Uterus (tissue), 4 donors: ENCODE measurements at places on chromosomes 2 and 18. TPM values are rescaled to one million over a fixed set of nuclear protein-coding genes. Genes with fewer than 3 reads are reported as not detected.

DNA sequence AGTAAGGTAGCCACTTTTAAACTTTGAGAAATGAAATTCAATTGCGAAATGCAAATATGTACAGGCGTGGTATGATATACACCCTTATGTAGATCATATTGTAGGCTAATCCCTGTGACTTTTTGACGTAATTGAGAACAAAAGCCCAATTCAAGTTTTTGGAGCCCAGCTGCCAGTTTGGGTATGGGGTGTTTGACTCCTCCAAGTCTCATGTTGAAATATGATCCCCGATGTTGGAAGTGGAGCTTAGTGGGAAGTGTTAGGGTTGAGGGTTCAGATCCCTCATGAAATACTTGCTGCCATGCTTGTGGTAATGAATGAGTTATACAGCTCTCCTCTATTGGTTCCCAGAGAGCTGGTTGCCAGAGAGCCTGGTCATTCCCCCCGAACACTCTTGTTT lies 1666.8 kb downstream of the SUCLG1 start:
- DNase-seq = no peak

GRCh38 chr2:25887624-25888242 lies 9.4 kb upstream of the ASXL2 start:
- DNase-seq = no peak

DNA sequence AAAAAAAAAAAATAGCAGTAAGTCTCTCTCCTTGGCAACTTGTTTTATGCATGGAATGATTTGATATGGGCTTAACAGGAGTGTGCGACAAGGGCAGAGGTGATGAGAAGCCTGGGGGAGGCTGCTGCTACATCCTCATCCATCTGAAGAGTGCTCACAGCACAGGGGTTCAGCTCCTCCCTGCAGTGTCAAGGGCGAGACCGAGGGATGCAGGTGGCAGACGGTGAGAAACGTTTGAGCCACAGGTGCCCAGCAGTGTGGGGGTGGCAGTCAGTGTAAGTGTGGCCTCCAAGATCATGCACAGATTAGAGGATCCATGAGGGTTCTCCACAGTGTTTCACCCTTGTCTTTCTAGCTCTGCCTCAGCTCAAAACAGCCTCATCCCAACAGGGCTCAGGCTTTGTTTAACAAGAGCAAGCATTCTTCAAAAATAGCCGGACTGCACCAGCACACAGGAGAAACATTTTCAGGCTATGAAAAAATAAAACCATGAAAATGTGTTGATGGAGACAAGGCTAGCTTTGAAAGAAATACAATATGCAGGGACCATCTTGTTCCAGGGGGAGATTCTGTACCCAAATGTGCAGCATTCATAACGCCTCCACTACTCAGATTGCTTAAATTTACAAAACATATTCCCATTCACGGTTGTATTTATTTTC lies 324.5 kb upstream of the MYT1L start:
- no peak for DNase-seq

ZNF521 gene
- 116 TPM for total RNA-seq

GRCh38 chr2:223532712-223533111 lies 69.4 kb downstream of the SCG2 start:
- no peak for DNase-seq

- DNase-seq = no peak
Measured at GRCh38 chr2:181784556-181784955, 104.2 kb upstream of the NEUROD1 start.

DNA sequence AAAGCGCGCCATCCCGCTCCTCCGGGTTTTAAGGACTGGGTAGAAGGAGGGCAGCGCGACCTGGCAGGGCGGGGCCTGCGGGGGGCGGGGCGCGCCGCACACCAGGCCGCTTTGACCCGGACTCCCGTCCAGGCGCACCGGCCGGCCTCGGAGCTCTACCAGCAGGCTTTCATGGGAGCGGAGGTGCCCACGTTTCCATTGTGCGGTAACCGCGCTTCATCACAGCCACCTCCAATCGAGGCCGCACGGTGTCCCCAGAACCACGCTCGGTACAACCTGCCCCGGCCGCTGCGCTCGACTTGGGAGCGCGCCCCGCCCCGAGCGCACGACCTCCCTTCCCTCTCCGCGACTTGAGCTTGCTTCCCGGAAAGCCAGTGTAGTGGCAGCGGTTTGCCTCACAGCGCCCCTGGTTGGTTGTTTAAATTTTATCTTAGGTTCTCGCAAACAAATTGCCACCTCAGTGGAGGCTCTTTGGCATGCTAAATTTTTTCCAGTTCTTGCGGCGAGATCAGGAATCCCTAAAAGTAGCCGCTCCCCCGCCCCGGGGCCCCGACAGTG lies 280 bp upstream of the CYP1B1 start:
- peak; percentile 86 for DNase-seq

DNA sequence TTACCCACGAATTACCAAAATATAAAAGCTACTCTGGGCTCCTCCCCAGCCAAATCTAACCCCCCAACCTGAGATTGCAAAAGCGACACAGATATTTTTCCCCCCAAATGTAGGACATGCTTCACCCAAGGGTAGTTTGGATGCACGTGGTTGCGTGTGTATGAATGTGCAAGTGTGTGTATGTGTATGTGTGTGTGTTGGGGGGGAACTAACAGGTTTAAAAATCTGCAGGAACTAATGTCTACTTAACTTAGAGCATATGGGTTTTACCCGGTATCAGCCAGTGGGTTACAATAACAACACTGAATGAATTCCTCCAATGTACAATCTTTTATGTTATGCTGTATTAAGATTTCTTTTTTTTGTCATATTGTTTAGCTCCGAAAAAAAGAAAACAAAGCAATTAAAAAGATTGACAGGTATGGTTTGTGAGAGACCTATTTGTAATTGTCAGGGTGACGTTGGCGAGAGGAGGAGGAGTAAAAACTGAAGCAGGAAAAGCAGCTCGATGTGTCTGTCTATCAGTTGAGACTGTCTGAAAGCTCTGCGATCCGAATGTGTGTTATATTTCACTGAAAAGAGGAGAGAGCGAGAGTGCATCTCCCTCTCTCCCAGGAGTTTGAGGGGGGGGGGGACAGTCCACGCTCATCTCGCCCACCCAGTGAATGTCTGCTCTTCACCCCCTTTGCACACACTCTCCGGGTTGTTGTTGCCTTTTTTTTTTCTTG lies at the start of gene TSHZ1:
Gene TSHZ1, plus strand, starts transcription at position 524 of the 728 bp plus-strand sequence. CDS start 1,080 bp downstream, outside the sequence.
- peak; percentile 81 for DNase-seq

SAG gene
- not detected for total RNA-seq

LIPT1 gene
- total RNA-seq = 10.4 TPM

- DNase-seq = no peak
Measured at GRCh38 chr2:207481924-207482323, 47.8 kb upstream of the CREB1 start.

DNA sequence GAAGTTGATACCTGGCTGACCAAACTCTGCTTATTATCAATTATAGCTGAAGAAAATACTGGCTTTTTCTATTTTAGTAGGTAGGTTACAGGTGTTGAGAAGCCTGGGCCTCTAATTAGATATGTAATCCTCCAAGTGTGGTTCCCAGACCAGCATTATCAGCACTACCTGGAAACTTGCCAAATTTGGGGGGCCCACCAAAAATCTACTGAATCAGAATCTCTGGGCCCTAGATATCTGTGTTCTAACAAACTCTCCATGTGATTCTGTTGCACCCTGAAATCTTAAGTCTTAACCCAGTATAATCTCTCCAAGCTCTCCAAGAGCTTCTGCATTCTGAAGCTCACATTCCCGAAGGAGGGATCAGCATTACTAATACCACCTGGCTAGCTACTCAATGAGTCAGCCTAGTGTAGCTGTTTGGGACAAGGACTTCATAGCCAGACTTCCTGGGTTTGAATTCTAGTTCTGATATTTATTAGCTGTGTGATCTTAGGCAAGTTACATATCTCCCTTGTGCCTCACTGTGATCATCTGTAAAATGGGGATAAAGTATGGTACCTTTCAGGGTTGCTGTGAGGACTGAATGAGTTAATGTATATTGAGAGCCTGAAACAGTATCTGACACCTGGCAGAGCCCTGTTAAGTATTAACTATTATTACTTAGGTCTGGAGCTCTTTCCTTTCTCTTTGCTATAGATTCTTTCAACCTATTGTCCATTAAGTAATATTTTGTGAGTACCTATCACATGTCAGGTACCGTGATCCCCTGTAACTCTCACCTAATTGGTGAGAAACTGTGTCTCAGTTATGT lies 94.1 kb upstream of the CD302 start:
- no peak for DNase-seq

CDK15 gene
- total RNA-seq = 6.9 TPM

DNA sequence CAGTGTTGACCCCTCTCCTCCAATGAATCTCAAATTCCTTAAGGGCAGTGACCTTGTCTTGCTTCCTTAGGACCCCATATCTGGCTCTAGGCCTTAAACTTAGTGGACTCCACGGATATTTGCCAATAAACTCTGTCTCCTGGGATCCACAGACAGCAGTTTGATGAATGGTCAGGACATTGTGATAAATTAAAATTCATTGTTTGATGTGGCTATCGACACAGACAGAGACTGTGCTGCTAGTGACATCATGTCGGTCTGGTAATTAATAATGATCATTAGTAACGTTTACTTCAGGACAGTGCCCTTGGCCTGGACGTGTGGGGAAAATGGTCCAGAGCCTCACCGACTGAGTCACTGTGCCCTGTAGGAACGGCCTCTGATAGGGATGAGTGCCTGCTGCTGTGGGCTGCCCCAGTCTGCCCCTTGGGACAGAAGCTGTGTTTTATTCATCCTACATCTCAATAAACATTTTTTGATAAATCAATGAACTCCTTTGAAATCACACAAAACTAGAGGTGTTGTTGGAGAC lies 5.2 kb upstream of the SLC35F6 start:
- DNase-seq = no peak

- DNase-seq = no peak
Measured at GRCh38 chr18:50061876-50062517, 132.9 kb downstream of the MYO5B start.

DNA sequence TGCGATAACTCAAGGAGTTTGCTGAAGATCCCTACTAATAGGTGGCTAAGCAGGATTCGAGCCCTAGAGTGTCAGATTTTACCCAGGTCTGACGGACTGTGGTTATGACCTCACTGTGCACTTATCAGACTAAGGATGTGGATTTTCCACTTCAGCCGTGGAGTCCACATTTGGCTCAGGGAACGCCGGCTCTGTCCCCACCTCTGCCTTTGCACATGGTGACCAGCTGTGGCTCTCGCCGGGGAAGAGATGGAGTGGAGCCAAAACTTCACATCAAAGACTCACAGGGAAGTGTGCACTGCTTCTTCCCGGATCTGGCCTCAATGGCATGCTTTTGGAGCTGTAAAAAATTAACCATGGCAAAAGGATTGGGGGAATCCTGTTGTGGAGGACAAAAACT lies 249.3 kb upstream of the APCDD1 start:
- no peak for DNase-seq

GRCh38 chr2:138244501-138244925 lies 257.1 kb upstream of the SPOPL start:
- DNase-seq = no peak

DNA sequence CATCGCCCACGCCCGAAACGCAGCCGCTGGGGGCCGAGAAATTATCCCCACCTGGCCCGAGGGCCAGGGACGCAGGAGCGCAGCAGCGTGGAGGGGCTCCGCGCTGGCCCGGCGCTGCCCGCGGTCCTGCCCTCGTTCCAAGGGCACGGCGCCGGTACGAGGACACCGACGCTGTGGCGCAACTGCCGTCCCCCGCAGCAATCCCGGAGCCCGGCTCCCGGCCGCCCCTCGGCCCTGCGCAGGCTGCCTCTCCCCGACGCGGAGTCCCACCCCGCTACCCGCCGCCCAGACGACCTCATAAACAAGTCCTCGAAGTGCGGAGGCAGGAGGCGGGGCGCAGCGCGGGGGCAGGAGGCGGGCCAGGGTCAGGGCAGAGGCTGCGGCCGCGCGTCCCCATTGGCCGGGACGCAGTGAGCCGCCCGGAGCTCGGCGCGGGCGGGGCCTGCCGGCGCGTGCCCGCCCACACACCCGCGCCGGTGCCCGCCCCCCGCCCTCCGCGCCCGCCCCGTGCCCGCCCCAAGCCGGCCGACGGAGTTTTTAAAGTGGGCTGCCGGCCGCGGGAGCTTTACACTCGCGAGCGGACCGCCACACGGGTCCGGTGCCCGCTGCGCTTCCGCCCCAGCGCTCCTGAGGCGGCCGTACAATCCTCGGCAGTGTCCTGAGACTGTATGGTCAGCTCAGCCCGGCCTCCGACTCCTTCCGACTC lies at the start of gene EPAS1:
Gene EPAS1, plus strand, starts transcription at position 568 of the 706 bp plus-strand sequence. CDS start 505 bp downstream, outside the sequence.
- peak; percentile 94 for DNase-seq

ARHGEF33 gene
- 0.88 TPM for total RNA-seq

- no peak for DNase-seq
Measured at GRCh38 chr2:25160376-25160775, 8.0 kb downstream of the POMC start.

SLC40A1 gene
- total RNA-seq = 142 TPM

RAX gene
- not detected for total RNA-seq

VAMP8 gene
- 1.3 TPM for total RNA-seq

- no peak for DNase-seq
Measured at GRCh38 chr2:190486037-190486623, 48.4 kb downstream of the NEMP2 start.

DCDC2C gene
- total RNA-seq = not detected

GRCh38 chr18:59579509-59579908 lies 117.7 kb downstream of the CCBE1 start:
- no peak for DNase-seq

GRCh38 chr2:11370377-11371091 lies 26.1 kb upstream of the ROCK2 start:
- no peak for DNase-seq
